Activated CD4-positive, CD25-positive, alpha-beta regulatory T cell treated with anti-CD3 and anti-CD28 coated beads, Interleukin-2, amount 50 U/mL, for 72 hours (primary cell): ENCODE measurements at places on chromosomes 3 and 15.

GRCh38 chr3:139481116-139481515 is 4.8 kb upstream of the RBP2 start:
- DNase-seq: no peak

DNA sequence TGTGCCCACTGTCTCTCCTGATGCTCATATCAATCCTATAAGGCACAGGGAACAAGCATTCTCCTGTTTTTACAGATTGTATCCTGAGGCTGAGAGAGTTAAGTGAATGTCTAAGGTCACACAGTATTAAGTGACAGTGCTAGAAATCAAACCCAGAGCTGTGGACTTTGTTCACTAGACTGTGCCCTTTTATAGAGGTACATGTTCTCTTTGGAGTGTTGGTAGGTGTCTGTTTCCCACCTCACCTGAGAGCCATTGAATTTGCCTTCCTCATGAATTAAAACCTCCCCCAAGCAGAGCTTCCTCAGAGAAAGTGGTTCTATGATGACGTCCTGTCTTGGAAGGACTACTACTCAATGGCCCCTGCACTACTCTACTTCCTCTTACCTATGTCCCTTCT is 12.4 kb downstream of the ADIPOQ start:
- no peak for DNase-seq

DNA sequence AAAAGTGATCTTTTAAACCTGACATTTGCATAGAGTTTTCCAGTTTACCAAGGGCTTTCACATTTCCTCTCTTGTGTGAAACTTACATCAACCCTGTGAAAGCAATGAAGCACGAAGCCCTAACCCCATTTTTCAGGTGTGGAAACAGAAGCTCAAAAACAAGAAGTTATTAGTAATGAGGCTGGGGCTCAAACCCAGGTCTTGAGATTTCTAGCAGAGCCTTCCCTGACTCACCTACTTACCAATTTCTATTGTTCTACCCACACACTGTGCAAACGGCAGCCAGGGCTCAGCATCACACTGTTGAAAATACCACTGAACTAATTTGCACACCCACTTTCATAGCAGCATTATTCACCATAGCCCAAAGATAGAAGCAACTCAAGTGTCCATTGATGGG is 117.8 kb upstream of the IGF1R start:
- no peak for DNase-seq

- DNase-seq: no peak
Measured at GRCh38 chr3:62084558-62084957, 288.8 kb downstream of the FEZF2 start.

DNA sequence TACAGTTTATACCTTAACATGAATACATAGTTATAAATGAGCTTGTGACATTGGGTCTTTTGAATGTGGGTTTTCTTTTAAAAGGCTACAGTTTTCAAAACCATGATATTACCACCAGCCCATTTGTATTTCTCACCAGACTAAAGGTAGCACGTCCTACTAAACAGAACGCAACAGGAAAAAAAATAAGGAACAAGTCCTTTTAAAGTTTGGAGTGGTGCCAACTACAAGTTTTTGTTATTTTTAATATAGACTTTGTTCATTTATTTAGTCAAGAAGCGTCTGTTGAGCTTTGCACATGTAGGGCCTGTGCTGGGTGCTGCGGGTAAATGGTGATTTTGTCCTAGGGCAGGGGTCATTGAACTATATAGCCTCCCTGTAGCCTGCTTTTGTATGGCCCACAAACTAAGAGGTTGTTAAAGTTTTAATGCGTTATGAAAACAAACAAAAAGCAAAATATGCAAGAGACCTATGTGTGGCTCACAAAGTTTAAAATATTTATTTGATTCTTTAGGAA is 164.4 kb downstream of the GHSR start:
- no peak for DNase-seq

DNA sequence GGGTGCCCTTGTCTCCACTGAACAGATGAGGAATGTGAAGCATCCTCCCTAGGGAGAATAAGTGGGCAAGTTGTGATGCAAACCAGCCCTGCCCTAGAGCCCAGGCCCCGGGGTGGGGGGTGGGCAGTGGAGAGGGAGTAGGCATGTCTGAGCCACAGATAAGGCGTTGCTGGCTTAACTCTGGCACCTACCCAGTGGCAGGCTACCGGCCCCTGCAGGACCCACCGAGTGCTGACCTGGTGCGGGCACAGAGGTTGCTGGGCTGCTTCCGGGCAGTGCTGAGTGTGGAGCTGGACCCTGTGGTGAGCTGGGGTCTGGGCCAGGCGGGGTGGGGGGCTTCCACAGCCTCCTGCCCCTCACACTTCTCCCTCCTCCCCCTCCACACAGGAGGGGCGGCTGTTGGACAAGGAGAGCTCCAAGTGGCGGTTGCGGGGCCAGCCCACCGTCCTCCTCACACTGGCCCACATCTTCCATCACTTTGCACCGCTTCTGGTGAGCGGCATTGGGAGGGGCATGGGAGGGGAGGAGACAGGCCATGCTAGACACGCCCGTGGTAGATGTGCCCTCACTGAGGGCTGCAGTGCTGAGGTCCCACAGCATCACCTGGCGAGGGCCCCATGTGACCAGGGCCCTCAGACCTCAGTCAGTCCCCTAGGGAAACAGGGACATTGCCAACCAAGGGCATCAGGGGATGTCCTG is 10.1 kb downstream of the RNF123 start:
- no peak for DNase-seq

DNA sequence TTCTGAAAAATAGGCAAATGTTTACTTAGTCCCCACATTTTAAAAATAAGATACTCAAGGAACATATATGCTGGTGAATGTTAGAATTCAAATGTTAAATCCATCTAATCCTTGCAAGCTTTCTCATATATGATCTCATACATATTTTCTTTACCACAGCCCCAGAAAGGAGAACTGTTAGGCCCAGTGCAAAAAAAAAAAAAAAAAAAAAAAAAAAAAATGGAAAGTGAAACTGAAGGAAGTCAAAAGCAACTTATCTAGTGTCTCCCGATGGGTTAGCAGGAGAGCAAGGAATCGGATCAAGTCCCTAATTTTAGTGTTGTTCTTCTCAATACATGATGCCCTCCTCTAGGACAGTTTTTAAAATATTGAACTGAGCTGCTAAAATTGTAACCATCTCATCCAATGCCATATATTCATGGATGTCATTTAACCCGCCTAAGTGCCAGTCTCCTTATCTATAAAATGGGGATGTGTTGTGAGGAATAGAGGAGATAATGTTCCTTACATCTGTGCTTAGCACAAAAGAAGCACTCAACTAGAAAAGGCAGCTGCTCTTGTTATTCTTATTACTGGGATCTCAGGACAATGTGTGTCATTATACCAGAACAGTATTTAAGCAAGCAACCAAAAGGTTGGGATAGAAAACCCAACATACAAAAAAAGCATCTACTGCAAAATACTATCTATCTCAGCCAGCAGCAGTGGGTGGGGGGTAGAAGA is 279.7 kb downstream of the MAGI1 start:
- DNase-seq: no peak

GRCh38 chr3:100850701-100851100 is 141.4 kb downstream of the TFG start:
- DNase-seq: no peak

DNA sequence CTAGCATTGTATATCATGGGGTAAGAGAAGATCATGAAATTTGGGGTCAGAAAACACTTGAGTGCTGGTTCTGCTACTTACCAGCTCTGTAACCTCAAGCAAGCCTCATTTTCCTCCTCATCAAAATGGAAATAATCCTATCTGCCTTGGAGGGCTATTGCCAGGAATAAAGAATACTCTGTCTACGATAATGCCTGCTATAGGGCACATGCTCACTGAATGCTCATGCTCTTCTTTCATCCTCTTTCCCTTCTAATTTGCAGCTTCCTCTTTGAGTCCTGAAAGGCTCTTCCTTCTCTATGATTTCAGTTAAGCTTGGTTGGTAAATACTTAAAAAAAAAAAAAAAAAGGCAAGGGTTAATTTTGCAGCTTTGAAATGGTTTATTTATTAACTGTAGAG is 12.8 kb downstream of the RTP1 start:
- no peak for DNase-seq

DNA sequence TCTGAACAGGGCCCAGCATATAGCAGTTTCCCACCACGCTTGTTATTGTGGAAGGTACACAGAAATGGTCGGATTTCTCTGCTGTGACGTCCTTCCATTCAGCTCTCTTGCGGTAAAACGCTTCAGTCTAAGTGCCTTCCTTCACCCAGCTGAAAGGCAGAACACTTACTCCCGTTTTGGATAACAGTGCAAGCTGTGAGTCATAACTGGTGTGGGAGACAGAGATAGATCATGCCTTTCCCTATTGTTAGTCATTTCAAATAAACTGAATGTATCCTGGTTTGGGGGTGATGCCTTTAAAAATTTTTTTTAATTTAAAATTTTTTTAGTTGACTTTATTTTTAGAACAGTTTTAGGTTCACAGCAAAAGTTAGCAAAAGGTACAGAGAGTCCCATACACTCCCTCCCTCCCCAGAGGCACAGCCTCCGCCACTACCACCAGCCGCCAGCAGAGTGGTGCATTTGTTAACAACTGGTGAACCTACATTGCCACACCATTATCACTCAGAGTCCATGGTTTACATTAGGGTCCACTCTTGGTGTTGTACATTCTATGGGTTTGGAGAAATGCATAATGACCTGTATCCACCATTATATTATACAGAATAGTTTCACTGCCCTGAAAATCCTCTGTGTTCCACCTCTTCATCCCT is 94.9 kb upstream of the NSMCE3 start:
- DNase-seq: no peak

DNA sequence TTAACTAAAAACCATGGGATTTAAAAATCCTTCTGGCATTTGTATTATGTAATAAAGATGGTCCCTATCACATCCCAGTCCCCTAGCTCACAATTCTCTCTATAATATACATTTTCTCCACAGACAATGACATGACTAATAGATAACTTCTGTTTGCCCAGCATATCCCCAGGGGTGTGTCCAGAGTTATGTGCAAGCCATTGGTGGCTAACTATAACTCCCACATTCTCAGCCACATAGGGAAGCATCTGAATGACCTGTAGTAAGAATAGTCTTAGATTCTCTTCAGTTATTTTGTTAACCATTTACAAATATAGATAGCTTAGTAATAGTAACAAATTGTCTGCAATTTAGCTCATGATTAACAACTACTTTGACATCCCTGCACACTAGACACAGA is 52.2 kb upstream of the RBSN start:
- no peak for DNase-seq

- no peak for DNase-seq
Measured at GRCh38 chr15:36050899-36051298, 504.9 kb upstream of the DPH6 start.

DNA sequence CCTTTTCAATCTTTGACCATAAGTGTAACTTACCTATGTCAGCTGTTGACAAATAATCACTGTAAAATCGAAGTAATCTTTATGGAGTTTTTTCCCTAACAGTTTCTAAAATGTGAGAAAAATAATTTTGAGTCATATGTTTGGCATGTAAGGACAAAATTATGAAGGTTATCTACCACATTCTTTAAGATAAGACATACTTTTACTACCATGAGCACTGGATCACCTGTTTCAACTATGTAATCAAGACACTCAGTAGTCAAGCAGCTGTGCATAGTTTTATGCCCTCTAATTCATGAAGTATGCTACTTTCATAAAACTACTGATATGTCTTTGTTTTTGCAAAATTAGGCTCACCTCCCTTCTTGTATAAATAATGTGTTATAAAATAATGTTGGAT is 12.1 kb downstream of the FGF7 start:
- DNase-seq: no peak

GRCh38 chr3:13745636-13746035 is 134.2 kb downstream of the WNT7A start:
- DNase-seq: no peak

GRCh38 chr15:31930967-31931366 is 99.3 kb upstream of the CHRNA7 start:
- no peak for DNase-seq

GRCh38 chr15:45162771-45163507 is 24.8 kb downstream of the SHF start:
- no peak for DNase-seq

DNA sequence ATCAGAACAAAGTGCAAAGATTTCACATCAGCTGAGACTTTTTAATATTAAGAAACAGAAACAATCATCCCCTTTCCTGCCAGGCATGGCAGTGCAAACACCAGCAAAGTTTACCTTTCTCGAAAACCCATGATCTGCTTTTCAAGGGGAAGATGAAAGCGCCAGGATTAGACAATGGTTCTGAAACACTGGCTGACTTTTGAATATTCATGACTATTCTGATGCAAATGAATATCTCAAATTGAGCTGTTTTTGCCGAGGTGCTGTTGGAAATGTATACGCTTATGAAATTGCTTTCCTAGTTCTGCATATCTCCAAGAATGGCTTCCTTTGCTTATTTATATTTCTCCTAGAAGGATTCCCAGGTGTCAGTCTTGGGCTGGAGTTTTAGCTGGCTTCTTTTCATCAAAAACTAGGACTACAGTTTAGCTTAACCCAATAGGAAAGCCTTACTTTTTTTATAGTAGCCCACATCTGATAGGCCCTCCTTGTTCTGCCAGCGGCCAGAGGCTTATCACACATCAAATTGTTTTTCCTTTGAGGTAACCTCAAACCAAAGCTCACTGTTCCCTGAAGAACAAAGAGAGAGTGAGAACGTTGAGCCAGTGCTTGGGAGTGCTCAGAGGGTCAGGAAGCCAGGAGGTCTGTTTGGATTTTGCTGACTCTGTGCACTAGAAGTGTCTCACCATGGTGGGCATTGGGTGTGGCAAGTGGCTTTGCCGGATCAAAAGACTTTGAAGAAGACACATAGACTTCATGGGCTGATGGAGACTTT is 74.0 kb upstream of the PLCL2 start:
- DNase-seq: no peak

GRCh38 chr3:82103241-82103640 is 341.8 kb upstream of the GBE1 start:
- no peak for DNase-seq

- no peak for DNase-seq
Measured at GRCh38 chr3:196689941-196690660, 21.9 kb downstream of the CEP19 start.

DNA sequence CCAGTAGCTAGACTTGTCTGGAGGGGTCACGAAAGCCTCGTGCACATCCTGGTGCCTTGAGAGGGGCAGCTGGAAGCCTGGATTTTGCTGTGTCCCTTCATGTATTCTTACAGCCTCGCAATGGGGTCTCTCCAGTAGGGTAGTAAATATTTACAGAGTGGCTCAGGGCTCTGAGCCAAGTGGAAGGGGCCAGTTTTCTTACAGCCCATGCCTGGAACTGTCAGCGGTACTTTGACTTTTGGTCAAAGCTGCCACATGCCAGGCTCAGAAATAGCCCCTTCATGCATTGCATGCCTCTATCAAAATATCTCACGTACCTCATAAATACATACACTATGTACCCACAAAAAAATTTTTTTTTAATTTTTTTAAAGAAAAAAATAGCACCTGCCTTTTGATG is 119.2 kb downstream of the OSBPL10 start:
- DNase-seq: no peak

GRCh38 chr15:77352887-77353286 is 67.0 kb downstream of the PEAK1 start:
- DNase-seq: no peak

DNA sequence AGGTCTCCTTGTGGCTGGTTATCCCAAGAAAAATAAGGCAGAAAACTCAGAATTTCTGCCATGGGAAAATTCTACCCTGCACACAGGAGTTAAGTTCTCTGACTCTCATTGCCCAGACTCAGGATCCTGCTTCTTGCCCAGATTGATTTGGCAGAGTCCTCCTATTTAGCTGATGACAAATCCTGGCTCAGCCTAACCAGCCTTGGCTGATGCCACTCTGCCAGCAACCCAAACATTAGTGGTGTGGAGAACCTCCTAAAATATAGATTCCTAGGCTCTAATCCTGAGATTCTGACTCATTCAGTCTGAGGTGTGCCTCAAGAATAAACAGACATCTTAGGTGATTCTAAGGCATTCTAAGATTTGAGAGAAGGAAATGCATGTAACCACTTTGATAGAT is 60.5 kb upstream of the ACTC1 start:
- DNase-seq: no peak
